ENCODE measurements at places on chromosomes 3 and 15. TPM values are rescaled to one million over a fixed set of nuclear protein-coding genes. Genes with fewer than 3 reads are reported as not detected.

GRCh38 chr3:126270145-126270811, 86.9 kb downstream of the KLF15 start:
- no peak overlapping the region for H3K4me3 ChIP-seq
- DNase-seq: peak; percentile 66
- no peaks in the 10 kb centered on the region for H3K36me3 ChIP-seq
- peak overlapping the region; percentile 80 for H3K27ac ChIP-seq

DNA sequence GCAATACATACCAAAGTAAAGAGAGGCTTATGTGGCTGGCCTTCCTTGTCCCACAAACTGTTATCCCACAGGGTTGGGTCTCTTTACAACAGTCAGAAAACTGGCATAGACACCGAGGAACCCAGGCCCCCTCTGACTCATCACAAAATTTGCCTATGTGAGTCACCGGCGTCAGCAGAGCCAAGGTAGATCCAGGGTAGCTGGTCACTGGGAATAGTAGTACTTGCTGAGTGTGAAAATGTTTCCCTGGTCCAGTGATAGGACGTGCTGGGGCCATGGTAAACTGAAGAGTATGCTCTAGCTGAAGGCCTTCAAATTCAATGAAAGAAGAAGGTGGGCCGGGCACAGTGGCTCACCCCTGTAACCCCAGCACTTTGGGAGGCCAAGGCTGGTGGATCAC, 27.1 kb upstream of the SKIL start:
- no peaks in the 10 kb centered on the region for H3K4me1 ChIP-seq
- no peaks in the 10 kb centered on the region for H3K27me3 ChIP-seq
- DNase-seq: no peak
- no peak overlapping the region for H3K27ac ChIP-seq

DNA sequence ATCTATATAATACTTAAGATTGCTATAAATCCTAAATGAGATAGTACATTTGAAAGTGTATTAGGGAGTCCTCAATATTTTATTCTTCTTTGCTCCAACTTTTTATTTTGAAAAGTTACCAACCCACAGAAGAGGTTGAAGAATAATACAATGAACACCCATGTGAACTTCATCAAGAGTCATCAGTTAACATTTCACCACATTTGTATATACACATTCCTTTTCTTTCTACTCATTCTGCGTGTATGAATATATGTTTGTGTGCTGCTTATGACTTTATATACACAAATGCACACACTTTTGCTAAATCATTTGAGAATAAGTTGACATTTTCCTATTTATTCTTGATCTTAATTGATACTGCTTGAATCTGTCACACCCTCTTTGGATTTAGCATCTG, 193.3 kb upstream of the CGNL1 start:
- no peaks in the 10 kb centered on the region for H3K36me3 ChIP-seq
- H3K27ac ChIP-seq: no peak overlapping the region
- DNase-seq: no peak
- no peak overlapping the region for H3K4me3 ChIP-seq
- no peaks in the 10 kb centered on the region for H3K4me1 ChIP-seq

- H3K27me3 ChIP-seq: no peaks in the 10 kb centered on the region
- peaks cover 6% of the 10 kb centered on the region for H3K4me1 ChIP-seq
- H3K27ac ChIP-seq: no peak overlapping the region
- no peaks in the 10 kb centered on the region for H3K36me3 ChIP-seq
These were observed 222.4 kb downstream of the OPA1 start for GRCh38 chr3:193815246-193816027.

Gene ADAMTS17
- total RNA-seq: 8.0 TPM

Gene RNU5B-1
- total RNA-seq: not detected

Gene RBPMS2
- not detected for total RNA-seq
